Cortex of kidney (tissue), 1 donor: ENCODE measurements at places on chromosomes 13 and 19.

GRCh38 chr13:95505265-95505664 is 47.3 kb upstream of the CLDN10 start:
- DNase-seq, result no peak

GRCh38 chr13:99257291-99257690 is 888 bp downstream of the GPR18 start:
- DNase-seq, result no peak

GRCh38 chr13:61128850-61129645 is 286.6 kb downstream of the PCDH20 start:
- no peak for DNase-seq

- DNase-seq, result no peak
These were observed 71.4 kb downstream of the SLC15A1 start for GRCh38 chr13:98681049-98681448.

- DNase-seq, result no peak
These were observed 11.8 kb downstream of the PDE4A start for GRCh38 chr19:10431943-10432735.

DNA sequence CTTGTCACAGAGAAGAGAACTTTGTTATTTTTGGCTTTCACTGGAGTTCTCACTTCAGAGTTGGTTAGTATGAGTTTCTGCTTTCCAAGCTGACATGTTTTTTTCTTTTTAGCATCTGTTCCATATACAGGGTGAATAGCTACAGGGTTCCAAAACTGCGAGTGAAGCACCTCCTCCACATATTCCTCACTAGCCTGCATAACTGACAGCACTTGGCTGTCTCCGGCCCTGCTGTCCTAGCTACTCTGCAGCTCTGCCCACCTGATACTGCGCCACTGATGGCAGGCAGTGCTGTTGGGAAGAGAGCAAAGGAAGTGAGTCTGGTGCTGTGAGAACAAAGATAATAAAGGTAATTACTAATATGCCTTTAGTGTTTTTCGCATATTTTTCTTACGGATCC is 6.8 kb downstream of the ATP8A2 start:
- no peak for DNase-seq

- no peak for DNase-seq
These were observed 9.9 kb upstream of the ATG4D start for GRCh38 chr19:10533646-10534386.

- no peak for DNase-seq
These were observed 2.0 kb downstream of the GGN start for GRCh38 chr19:38385804-38386257.

- no peak for DNase-seq
These were observed 6.8 kb downstream of the UPF3A start for GRCh38 chr13:114288157-114288591.

DNA sequence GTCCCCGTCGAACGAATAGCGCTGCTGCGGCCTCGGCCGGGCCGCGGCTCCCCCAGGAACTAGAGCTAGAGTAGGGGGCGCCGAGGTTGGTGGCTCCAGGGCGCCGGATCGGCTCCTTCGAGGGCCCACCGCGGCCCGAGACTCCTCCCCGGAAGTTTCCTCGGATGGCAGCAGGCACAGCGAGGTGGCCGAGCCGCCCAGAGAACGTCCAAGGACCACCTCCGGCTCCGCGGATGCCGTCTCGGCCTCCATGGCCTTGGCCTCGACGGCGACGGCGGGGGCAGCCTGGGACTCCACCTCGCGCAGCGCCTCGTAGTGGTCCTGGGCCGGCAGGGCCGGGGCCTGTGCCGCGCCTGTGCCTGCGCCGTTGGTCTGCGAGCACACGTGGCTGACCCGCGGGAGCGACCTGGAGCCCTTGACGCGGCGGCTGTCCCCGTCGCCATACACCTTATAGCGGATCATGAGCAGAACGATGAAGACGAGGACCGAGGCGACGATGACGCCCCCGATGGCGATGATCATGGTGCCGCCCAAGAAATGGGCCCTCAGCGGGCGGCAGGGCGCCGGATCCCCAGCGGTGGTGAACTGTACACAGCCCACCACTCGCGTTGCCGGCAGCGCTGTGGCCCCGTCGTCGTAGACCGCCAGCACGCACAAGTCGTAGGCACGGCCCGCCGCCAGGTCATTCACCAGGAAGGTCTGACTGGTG is 11.8 kb downstream of the IFNL1 start:
- no peak for DNase-seq

GRCh38 chr13:107271227-107271626 is 703.3 kb upstream of the ARGLU1 start:
- DNase-seq, result no peak

GRCh38 chr13:42836930-42837690 is 55.7 kb downstream of the FAM216B start:
- DNase-seq, result no peak

DNA sequence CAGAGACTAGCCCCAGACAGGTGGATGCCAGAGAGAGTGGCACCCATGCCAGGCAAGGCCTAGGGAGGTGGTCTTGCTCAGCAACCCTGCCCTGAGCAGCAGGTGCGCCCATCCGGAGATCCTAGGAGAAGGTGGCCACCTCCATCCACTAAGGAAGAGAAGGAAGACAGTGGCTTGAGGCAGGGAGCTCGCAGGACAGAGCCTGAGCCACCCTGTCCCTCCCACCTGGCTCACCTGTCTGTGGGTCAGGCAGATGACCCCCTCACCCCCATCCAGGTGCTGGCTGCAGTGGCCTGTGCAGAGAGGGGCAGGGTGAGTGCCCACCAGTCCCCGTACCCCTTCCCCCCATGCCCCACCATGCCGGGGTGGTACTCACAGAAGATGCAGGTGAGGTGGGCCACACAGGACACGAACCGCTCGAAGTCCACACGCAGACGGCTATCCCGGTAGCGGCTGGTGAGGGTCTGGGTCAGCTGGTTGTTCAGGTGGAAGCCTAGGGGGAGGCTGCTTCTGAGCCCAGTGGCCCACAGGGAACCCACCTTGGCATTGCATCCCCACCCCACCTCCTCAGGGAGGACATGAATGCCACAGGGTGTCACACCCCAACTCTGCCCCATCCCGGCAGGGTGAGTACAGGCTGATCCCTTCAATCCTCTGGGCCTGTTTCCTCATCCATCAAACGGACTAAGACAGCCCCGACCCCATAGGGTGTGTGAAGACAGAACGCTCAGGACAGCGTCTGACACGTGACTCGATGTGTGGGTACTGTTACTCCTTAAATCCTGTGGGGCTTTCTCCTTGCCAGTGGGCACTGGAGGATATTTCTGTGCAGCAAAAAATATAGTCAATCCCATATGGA is 13.3 kb downstream of the CAPN12 start:
- DNase-seq, result no peak

DNA sequence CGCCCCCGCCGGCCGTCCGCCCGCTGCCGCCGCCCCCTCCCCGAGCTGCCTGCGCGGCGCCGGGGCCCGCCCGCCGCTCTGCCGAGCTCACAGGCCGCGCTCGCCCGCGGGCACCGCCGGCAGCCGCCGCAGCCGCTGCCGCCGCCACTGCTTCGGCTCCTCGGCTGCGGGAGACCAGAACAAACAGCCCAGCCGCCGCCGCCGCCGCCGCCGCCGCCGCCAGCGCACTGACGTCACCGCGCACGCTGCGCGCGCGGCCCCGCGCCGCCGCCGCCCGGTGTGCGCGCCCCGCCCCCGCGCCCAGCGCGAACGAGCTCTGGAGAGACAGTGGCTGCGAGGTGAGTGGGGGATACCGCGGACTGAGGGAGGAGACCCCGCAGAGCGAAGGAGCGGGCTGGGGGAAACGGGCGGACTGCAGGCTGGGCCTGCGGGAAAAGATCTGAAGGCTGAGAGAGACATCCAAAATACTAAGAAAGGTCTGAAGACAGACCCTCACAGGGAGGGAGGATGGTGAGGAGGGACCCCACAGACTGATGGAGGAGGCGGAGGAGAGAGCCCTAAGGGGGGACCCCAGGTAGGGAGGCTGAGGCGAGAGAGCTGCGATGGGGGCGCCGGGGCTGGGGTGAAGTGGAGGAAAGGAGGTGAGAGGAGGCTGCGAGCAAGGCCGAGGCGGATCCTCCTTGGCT is at the start of gene BRD4:
TSS of gene BRD4 (minus strand) at position 229 of the 686 bp plus-strand sequence. CDS start 59,440 bp downstream, outside the sequence.
- DNase-seq, result no peak

GRCh38 chr19:35295792-35296462 is 4.0 kb downstream of the MAG start:
- no peak for DNase-seq

- no peak for DNase-seq
These were observed 16.8 kb upstream of the SEMA6B start for GRCh38 chr19:4576016-4576933.

- DNase-seq, result no peak
These were observed 65.8 kb downstream of the GGACT start for GRCh38 chr13:100522618-100523309.

GRCh38 chr19:19452243-19453124 is 47.0 kb downstream of the GATAD2A start:
- DNase-seq, result no peak

DNA sequence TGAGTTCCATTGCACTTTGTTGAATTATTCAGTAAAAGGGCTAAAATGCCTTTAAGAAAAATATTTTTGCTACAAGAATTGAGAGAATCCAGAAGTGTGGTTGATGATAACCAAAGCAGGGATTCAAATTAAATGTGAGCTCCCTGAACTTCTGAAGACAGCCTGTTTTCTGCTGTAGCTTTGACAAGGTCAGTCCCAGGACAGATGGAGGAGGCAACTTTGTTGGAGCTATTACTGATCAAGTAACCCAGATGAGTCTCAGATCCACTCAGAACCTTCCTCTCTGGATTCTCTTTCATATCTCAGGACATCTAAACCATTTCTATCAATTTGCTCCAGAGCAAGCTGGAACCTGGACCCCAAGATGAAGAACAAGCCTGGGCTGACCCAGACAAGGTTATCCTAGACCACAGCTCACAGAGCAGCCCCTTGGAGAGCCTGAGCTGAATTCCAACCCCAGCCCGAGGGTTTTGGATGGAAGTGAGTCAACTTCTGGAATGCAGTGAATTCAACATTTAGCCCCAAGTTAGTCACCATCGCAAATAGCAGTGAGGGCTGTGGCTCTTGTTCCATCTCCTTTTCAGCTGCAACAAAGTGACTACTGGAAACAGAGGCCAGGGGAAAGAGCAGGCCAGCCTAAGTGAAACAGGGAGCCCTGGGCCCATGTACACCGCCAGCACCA is 137.8 kb upstream of the TSC22D1 start:
- no peak for DNase-seq

GRCh38 chr19:1007399-1008251 is 7.4 kb downstream of the GRIN3B start:
- DNase-seq, result no peak

GRCh38 chr13:49310251-49310650 is 62.5 kb downstream of the CDADC1 start:
- DNase-seq, result no peak

GRCh38 chr13:74329962-74330361 is 195.8 kb upstream of the KLF12 start:
- no peak for DNase-seq

- DNase-seq, result no peak
These were observed 3.2 kb downstream of the STX10 start for GRCh38 chr19:13146763-13147563.

DNA sequence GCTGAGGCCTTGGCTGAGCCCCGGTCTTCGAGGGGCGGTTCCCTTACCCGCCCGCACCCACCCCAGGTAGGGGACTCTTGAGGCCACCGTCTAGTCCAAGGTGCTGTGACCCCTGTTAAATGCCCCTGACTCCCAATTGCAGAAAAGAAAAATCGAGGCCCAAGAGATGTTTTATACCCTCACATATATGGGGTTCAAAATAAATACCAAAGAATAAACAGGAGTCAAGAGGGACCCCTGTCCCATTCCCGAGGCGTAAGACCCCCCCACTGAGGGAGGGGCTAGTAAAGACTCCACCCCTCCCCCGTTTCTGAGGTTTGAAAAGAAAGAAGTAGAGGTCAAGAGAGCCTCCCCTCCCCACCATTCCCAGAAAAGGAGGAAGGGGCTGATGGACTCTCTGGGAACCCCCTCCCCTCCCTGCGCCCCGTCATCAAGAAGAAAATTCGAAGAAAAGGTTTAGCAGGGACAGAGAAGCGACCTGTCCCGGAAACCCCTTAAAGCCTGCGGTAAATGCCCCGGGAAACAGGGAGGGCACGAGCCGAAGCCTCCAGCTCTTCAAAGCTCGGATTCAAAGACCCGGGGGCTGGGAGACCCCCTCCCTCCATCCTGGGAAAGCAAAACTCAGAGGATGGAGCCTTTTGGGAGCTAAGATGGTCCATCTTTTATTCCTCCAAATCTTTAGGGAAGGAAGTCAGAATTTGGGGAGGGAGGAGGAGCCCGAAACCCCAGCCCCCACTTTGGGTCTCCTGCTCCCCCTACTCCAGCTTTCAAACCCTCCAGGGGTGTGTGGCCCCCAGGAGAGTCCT is 755 bp upstream of the RAB3A start:
- no peak for DNase-seq

GRCh38 chr19:41161903-41162302 is 31.1 kb upstream of the CYP2S1 start:
- DNase-seq, result no peak

DNA sequence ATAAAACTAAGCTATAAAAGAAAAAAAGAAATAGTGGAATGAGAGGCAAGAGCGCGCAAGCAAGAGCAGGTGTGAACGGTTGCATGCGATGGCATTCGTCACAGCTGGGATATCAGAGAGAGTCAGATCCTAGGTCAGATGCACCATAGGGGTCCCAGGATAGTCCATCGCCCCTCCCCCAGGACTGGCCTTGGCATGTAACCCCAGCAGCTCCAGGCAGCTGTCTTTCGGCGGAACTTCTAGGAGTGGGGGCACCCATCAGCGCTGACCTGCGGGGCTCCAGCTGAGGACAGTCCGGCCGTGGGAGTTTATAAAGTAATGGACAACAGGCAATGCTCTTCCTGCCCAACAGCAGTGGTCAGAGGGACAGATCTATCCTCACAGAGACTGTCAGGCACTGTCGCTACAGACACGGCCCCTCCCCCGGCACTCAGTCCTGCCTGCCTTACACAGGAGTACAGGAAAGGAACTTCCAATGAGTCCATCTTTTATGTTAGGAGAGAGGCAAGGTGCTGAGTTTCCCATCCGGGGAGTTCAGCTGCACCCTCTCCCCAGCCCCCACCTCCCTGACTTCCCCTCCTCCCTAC is 1.4 kb downstream of the SIAH3 start:
- no peak for DNase-seq

DNA sequence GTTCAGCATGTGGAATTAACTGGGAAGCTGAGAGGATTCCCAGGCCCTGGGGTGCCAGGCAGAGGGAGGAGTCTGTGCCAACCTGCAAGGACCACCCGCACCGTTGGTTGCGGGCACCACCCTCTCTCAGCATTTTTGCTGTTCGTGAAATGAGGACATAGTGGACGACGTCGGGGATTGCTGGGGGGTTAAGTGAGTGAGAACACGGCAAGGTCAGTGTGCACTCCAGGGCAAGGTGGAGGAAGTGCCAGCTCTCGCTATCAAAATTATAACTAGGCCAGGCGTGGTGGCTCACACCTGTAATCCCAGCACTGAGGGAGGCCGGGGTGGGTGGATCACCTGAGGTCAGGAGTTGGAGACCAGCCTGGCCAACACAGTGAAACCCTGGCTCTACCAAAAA is 2.2 kb downstream of the FXYD3 start:
- no peak for DNase-seq

GRCh38 chr19:29745253-29745652 is 30.2 kb upstream of the C19orf12 start:
- no peak for DNase-seq

DNA sequence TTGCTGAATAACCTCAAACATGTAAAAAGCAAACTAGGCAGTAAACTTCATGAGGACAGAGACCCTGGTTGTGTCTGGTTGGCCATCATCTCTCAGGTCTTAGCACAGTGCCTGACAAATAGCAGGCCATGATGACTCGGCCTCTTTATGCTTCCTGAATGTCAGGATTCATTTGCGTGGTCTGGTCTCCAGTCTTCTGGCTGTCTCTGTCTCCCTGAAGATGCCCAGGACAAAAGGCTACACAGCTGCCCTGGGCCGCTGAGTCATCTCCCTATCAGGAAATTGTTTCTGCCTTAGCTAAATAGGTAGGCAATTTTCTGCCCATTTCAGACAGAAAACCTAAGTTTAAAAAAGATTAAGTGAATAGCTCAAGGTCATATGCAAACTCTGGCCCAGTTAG is 84.1 kb upstream of the FNDC3A start:
- DNase-seq, result no peak
